Retinal pigment epithelial cell (primary cell): ENCODE measurements at places on chromosomes 4 and X.

DNA sequence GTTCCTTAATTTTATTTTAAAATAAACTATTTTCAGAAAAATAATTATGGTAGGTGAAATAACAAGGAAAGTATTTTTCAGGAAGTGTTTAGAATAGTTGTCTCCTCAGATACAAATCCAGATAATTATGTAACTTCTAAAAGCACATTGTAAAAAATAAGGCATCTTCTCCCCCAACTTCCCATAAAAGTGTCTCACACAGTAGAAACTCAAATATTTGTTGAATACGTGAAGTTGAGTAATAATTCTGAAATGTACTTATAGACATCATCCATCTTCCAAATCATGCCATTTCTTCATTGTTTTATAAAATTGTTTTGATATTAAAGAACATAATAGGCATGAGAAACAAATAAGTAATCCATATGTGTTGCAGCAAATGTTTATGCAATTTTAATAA lies 18.0 kb downstream of the SHISA3 start:
- no peak for DNase-seq

GRCh38 chr4:14345356-14345775 lies 656.9 kb upstream of the CPEB2 start:
- peak; percentile 66 for DNase-seq

- no peak for DNase-seq
Observed at GRCh38 chr4:182828360-182829025, 88.7 kb downstream of the DCTD start.

GRCh38 chr4:40848251-40848650 lies 98.5 kb downstream of the NSUN7 start:
- DNase-seq: no peak

- no peak for DNase-seq
Observed at GRCh38 chrX:129992181-129992580, 9.7 kb downstream of the BCORL1 start.

DNA sequence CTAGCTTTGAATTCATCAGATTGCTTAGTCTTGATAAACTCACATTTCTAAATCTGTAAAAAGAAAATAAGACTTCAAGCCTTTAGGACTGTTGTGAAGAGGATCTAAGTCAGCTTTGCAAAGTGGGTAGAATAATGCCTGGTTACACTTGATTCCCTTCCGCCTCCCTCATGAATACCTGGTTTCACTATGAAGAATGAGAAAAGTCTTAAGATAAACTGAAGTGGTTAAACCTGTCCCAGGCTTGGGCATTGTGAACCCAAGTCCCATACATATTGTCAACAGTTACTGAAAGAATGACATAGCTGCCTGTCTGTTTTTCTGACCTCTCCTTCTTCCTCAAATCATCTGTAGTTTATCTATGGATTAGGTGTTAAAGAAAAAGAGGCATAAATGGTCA lies 16.7 kb upstream of the GBA3 start:
- DNase-seq: no peak

DNA sequence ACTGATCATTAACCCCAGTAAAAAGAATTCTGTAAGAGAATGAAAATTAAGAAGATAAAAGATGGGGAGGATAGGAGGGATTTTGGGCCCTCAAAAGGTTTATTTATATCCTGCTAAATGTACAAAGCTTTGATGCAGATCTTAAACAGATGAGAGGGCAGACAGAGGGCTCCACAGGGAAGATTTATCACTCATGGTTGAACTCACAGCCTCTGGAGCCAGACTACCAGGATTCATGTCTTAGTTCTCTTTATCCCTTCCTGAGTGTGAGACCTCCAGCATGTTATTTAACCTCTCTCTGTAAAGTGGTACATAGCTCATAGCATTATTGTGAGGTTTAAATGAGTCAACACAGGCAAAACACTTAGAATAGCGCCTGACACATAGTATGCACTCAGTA lies 74.4 kb downstream of the SOWAHB start:
- DNase-seq: no peak

DNA sequence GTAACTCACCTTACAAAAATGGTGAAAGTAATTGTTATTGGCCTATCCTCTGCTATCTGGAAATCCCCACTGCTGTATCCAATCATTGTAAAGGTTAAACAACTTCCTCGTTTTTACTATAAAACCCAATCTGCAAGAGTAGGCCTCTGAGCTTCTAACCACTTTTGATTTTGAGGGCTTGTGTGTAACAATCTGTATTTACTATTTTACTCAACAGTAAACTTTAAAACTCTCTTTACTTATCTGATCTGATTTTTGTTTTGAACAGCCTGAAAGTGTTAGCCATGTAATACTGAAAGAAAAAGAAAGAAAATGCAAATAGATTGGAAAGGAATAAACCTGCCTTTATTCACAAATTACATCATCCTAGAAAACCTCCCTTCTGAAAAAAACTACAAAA lies 63.1 kb downstream of the SLC10A7 start:
- no peak for DNase-seq

DNA sequence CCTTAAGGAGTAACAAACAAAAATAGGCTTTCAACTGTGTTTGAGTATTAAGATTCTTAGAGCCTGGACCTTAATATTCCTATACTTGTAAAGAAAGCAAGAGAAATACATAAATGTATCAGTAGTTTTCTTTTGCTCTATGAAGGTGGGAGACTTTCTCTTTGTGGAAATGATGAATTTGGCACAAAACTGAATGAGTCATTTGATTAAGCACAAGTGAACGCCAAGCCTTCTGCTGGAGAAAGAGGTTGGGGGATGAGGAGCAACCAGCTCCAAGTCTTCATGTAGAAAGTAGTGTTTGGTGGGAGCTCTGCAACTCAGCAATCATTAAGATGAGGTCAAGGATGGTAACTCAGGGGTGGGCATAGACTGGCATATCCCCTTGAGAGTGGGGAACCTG lies 49.6 kb downstream of the MEPE start:
- DNase-seq: no peak

DNA sequence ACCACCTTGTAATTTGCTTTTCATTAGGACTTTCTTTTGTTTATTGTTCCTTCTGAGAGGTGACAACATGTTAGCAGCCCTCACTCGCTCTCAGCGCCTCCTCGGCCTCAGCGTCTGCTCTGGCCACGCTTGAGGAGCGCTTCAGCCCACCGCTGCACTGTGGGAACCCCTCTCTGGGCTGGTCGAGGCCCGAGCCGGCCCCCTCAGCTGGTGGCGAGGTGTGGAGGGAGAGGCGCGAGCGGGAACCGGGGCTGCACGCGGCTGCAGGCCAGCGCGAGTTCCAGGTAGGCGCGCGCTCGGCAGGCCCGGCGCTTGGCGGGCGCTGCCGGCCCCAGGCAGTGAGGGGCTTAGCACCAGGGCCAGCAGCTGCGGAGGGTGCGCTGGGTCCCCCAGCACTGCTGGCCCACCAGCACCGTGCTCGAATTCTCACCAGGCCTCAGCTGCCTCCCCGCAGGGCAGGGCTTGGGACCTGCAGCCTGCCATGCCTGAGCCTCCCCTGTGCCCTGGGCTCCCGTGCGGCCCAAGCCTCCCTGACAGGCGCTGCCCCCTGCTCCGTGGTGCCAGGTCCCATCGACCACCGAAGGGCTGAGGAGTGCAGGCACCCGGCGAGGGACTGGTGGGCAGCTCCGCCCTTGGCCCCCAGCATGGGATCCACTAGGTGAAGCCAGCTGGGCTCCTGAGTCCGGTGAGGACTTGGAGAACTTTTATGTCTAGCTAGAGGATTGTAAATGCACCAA lies 9.2 kb upstream of the AP1AR start:
- DNase-seq: no peak

DNA sequence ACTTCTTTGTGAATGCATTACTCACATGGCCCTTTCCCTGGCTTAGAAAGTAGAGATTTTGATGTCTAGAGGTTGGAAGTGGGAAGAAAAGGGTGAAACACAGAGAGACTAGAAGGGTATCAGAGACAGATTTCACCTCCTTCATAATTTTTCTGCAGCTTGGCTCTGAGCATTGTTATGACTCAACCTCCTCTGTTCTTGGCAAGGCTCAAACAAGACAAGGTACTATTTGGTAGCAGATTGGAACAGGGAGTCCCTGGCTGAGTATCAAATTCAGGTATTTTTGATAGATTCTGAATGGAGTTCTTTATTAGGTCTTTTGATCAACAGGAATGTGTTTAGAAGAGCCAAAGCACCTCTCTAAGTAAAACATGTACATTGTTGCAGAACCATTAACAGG lies 146.3 kb upstream of the CHRDL1 start:
- no peak for DNase-seq

DNA sequence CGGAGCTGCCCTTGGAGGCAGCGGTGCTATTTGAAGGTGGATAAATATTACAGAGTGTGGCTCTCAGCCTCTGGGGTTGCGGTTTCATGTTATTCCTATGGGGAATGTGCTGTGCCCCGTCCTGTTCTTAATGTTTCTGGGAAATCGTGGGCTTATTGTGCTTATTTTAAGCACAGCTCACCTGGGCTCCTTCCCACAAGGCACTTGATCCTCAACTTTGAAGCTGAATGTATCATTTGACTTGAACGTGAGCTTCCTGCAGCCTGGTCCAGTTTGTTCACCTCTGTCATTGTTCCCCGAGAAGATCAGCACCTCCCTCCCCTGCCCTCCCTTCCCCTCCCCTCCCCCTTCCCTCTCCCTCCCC lies 3.9 kb downstream of the SORCS2 start:
- no peak for DNase-seq

GRCh38 chr4:143397335-143397734 lies 60.7 kb downstream of the GAB1 start:
- no peak for DNase-seq
